Hematopoietic multipotent progenitor cell treated with erythropoietin and hydrocortisone succinate and interleukin-3 and kit ligand, for 8 days (in vitro differentiated cells): ENCODE measurements at places on chromosomes 12 and 14.
A peak's percentile ranks its signal among the peaks of the same experiment; 100 is the strongest.

DNA sequence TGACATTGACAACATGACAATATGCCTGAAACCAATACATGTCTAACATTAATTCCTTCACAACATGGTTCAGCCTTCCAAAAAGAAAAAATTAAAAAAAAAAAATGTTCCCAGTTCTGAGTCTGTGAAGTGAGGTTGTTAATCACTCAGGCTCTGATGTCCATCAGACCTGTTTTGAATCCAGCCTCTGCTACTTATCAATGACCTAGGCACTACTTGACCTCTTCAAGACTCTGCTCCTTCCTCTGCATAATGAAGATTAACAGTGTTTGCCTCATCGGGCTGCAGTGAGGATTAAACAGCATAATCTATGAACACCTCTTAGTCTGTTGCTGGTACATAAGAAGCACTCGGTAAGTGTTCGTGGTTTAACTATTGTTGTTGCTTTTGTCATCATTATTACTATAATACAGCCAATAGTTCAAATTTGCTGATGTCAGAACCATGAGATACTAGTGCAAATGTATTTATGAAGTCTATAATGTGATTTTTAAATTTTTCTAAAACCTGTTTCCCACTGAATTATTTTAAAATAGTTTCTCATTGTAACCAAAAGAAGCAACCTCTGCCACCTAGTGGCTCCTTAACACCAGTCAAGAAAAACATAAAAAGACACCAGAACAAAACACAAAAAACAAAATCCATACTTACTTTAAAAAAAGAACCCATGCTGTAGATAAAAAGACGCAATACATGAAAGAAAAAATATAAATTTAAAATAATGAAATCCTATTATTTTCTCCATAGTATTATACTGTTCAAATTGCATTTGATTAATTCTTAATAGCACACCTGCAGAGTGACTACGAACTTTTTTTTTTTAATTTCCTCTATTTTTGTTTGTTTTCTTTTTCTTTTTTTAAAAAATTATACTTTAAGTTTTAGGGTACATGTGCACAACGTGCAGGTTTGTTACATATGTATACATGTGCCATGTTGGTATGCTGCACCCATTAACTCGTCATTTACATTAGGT lies 20.3 kb upstream of the TMX1 start:
- peak; percentile 46 for DNase-seq

DNA sequence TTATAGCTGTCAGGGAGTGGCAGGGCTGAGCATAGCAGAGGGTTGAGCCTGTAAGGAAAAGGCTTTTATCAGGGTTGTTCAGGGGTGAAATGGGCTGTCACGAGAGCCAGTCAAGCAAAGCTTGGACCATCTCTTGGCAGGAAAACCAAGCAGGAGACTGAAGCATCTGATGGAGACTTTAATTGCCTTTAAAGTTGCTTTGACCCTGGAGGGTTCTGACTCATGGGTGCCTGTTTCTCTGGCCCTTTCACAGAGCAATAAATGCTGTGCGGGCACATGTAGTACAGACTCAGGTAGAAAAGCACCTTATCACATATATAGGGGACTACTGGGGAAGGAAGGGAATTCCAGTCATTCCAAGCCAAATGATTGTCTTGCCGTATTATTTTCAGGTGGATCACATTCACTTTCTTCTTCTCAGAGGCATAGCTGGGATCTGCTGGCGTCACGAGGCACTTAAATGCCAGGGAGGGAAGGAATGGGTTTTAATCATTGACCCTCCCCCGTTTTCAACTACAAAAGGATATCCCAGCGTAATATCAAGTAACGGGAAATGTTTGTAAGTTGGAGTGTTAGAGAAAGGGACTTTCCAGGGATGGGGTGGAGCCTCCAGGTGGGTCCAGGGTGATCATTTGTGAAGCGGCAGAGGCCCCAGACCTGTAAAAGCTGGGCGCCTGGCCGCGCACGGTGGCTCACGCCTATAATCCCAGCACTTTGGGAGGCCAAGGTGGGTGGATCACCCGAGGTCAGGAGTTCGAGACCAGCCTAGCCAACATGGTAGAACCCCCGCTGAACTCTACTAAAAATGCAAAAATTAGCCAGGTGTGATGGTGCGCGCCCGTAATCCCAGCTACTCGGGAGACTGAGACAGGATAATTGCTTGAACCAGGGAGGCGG lies 34.9 kb downstream of the PLEKHD1 start:
- DNase-seq = no peak

DNA sequence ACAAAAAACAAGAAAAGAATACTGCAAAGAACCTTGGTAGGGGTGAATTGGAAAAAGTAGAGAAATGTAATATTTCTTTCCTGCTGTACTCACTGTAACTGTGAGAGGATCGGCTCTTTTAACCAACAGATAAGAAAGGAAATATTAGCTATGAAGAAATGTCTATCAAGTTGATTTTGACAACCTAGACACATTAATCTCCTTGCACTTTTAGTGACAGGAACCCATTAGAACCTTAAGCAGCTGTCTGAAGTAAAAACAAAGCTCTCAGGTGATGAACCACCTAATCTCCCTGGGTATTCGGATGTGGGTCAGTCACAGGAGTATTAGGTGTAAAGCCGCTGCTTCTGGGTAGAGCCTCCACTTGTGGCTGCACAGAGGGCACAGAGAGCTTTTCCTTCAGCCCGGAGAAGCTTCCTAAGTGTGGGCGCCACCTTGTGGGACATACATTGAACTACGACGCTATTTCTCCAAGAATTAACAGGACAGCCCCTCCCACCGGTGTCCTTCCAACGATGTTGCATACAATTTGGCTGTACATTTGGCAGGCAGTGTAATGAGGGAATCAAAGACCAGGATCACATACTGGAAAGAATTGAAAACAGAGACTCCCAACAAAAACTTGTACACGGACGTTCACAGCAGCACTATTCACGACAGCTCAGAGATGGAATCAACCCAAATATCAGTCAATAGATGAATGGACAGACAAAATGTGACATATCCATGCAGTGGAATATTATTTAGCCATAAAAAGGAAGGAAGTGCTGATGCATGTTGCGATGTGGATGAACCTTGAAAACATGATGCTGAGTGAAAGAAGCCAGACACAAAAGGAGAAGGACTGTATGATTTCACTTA lies 28.9 kb upstream of the MAPKAPK5 start:
- peak; percentile 89 for DNase-seq

DNA sequence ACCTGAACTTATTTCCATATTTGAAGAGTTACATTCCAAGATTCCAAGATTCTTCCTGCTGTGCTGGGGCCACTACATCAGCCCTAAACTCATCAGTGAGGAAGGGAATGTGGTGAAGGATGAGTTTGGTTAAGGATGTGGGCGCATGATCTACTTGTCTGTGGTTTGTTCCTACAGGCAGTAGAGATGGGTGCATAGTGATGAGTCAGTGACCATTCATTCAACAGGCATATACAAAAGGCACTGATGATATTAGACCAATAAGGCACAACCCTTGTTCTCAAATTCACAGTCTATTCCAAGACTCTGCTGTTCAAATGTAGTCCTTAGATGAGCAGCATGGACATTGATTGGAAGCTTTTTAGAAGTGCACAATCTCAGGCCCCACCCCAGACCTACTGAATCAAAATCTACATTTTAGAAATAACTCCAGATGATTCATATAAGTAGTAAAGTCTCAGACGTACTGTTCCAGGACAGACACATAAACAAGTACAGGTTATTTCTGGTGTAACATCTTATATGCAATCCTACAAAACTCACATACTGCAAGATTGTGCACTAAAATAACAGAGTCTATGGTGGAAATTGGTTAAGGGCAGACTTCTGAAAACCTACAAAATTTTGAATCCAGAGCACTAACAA lies 47.7 kb upstream of the MAP3K9 start:
- no peak for DNase-seq

DNA sequence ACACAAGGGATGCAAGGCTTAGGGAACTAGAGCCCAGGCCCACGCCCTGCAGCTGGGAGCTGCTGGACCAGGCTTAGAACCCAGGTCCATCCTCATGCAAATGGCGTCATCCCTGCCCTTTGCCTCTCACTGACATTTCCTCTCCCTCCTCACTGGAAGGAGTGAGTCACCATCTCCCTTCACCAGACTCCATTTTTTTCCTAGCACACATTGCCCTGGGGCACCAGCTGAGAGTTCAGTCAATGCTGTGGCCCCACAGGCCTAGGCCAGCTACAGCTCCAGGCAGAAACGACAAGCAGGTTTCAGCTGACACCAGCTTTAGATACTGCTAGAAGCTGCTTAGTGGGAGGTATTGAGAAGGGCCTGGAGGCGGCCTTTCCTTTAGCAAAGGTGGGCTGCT lies 98.9 kb downstream of the RIMBP2 start:
- no peak for DNase-seq

DNA sequence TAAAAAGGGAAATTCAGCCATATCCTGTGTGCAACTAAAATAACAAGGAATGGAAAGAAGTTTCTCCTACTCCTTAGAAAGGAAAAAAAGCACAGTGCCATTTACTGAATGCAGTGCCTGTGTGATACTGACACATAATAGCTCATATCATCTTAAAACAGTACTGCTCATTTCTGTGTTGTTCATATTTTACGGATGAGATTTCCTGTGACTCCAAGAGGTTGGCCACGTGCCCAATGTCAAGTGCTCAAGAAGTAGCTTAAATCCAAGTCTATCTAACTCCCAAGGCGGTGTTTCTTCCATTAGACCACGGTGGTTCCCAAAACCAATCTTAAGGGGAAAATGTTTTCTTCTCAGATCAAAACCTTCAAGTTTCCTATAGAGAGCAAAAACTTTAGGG lies 20.0 kb downstream of the MAP3K9 start:
- DNase-seq = no peak

DNA sequence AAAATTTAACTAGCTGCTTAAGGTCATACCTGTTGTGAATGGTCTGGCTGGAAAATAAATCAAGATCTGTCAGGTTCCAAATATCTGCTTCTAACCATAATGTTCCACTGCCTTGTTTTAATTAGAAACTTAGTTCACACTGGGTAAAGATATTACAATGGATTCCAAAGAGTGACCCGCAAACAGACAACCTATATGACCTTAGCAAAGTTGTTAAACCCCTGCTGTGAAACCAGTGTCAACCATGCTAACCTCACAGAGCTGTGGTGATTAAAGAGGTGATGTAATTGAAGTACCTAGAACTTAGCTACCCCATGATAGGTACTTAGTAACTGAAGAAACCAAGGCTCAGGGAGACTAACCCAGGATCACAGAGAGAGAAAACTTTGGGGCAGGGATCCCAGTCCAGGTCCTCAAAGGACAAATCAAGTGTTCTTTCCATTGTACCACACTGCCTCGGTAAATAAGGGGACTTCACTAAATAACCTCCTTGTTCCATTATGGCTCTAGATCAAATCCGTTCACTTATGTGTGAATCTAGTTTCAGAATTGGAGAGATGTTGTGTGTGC lies 2.2 kb downstream of the GUCY2C start:
- DNase-seq = no peak

GRCh38 chr14:80304125-80304766 lies 92.9 kb upstream of the DIO2 start:
- no peak for DNase-seq

GRCh38 chr12:98317939-98318899 lies 197.2 kb upstream of the TMPO start:
- no peak for DNase-seq

- DNase-seq = no peak
Observed at GRCh38 chr12:131372171-131372475, 338.8 kb upstream of the SFSWAP start.

GRCh38 chr14:54975856-54976255 lies 51.0 kb downstream of the WDHD1 start:
- peak; percentile 34 for DNase-seq

GRCh38 chr14:89085231-89085731 lies 260.8 kb downstream of the TTC8 start:
- DNase-seq = no peak

DNA sequence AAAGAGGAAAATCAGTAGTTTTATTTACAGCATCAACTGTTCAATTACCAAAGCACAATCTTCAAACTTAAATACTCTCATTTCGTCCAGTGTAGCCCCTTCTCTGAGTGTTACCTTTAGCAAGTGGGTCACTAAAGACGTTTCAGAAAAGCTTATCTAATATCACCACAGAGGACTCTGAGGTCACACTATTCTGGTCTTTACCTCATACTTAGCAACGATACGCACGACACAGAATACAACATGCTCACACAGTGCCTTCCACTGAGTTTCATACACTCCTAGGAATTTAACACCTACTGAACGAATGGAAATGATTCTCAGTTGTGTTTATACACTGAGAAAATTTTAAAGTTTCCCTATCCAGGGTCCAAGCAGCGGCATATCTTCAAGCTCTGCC lies 2.0 kb downstream of the SYT10 start:
- DNase-seq = no peak

GRCh38 chr12:127083008-127083949 lies 1183.7 kb upstream of the TMEM132C start:
- peak; percentile 83 for DNase-seq

- DNase-seq = peak; percentile 59
Observed at GRCh38 chr14:77529963-77530362, 31.3 kb upstream of the ISM2 start.

- DNase-seq = peak; percentile 35
Observed at GRCh38 chr14:99378782-99379214, 101.9 kb downstream of the SETD3 start.

- DNase-seq = peak; percentile 57
Observed at GRCh38 chr12:116026768-116027550, 250.5 kb downstream of the MED13L start.

GRCh38 chr12:112944024-112944690 lies 5.9 kb downstream of the OAS3 start:
- no peak for DNase-seq

DNA sequence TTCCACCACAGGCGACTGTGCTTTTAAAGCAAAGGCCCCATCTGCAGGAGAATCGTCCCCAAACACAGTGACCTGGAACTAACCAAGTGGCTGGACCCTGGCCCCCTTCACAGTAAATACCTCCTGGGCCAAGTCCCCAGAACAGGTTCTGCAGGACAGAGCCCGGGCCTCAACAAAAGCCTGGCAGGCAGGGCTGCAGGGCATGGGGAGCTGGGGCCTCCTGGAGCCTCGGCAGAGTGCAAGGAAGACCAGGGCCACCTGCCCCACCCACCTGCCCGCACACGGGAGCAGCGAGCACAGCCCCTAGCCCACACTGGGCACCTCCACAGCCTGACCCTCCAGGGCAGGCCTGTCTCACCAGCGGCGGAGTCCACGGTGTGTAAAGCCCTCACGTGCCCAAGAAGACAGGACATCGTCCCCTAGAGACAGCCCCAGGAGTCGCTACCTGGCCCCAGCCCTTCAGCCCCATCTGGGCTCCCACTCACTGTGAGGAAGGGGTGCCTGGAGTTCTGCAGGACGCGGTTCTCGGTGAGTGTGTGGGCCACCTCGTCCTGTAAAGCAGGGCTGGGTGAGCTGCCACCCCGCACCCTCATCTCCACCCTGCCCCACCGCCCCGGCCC lies 21.0 kb downstream of the AKT1 start:
- DNase-seq = no peak
